ENCODE measurements at places on chromosomes 7 and 10. TPM values are rescaled to one million over a fixed set of nuclear protein-coding genes. Genes with fewer than 3 reads are reported as not detected.

DNA sequence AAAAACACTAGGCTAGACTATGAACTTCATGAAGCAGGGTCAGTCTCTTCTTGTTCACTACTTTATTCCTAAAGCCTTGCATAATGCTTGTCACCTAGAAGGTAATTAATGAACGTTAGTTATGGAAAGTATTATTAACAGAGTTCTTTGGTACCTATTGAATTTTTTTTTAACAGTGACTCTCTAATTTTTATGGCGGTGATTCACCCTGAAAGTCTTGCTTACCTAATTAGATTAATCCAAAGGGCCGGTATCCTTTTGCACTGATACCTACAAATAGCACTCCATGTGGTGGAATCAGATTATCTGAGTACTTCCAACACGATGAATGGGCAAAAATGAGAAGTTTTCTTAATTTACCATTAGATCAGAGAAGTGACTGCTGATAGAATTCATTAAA is 31.7 kb downstream of the STAM start:
- DNase-seq: no peak

DNA sequence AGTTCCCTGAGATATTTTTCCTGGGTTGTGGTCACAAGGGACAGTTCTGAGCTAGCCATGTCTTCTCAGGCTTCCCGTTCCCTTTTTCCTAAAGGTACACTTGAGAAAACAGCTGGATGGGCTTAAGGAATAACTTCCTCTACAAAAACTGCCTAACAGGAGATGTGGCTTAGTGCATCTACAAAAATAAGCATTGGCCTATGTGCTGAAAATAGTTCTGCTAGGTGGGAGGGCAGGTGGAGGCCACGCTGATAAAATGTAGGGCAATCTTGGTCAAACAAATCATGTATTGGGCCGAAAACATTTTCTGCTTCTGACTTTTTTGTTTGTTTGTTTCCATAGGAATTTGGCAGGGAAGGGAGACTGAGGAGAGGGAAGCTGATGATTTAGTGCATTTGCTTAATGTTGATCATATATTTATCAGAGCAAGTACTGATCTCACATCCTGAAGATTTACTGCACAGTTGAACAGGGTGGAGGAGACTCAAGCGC is 409.4 kb upstream of the FZD8 start:
- DNase-seq: no peak

SLC18A3 gene
- not detected for total RNA-seq

DNA sequence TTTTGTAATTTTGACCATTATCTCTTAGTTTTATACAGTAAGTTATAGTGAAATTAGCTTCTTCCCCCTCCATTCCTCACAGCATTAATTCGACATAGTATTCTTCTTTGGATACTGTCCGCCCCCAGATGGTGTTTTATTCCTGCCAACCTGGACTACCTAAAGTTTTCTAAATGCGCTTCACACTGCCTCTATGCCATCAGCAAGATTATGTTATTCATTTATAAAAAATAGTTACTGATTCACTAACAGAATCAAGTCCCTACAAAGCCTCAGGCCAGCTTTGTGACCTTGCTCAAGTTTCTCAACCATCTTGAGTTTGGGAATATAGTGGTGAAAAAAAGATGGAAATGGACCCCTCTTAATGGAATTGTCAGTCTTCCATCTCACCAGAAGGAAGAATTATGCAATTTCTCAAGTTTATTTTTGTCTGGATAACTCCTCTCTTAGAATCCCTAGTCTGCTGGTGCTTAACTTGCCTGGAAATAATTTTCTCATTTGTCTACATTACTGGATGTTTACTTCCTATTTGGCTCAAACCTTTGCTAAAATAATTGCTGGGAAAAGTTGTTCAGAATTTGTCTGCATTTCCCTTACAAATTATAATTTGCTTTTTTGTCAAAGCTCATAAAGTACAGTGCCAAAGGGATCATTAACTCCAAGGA is 16.7 kb upstream of the FGL2 start:
- DNase-seq: no peak

DNA sequence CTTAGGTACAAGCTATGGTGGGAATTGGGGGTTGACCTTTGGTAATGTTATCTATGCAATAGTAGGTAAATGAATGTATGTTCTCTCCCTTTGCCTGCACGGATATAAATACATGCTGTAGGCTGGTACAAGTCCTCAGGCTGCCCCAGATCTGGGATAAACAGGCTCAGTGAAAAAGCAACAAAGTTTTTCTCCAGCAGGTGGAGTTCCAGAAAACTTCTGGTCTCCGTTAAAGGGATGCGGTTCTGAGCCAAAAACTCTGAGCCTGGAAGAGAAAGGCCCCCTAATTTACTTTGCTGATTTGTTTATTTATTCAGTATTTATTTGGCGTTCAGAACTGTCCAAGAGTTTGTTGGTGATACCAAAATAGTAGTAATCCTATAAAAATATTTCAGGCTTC is 204.7 kb downstream of the ADRA2A start:
- no peak for DNase-seq

- no peak for DNase-seq
Measured at GRCh38 chr7:102232611-102233286, 53.9 kb upstream of the SH2B2 start.

GRCh38 chr7:48052748-48053147 is 17.4 kb downstream of the C7orf57 start:
- DNase-seq: no peak

DNA sequence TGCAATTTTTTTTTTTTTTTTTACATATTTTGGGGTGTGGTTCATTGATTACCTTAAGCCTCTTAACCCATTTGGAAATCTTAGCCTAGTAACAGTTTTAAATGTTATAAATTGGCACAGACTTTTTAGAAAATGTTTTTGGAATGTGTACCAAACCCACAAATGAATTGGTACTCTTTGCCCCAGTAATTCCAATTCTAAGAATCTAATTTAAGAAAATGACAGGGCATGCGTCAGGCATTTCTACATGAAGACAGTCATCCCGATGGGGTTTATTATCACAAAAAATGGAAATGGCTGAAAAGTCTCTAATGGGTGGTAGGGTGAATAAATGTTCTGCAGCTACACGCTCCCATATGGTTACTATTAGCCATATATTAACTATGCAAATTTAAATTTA is 54.9 kb downstream of the ITIH5 start:
- DNase-seq: no peak

PVRIG gene
- not detected for total RNA-seq

GRCh38 chr7:127959770-127960169 is 71.5 kb downstream of the LRRC4 start:
- DNase-seq: no peak

NUTM2A gene
- 0.26 TPM for total RNA-seq

STYXL1 gene
- 102 TPM for total RNA-seq

- DNase-seq: no peak
Measured at GRCh38 chr7:111364413-111364812, 197.9 kb downstream of the IMMP2L start.

GRCh38 chr7:122132341-122132740 is 11.7 kb downstream of the AASS start:
- no peak for DNase-seq

- DNase-seq: no peak
Measured at GRCh38 chr7:101957744-101958525, 140.5 kb downstream of the CUX1 start.
